Spleen (tissue), 13 donors: ENCODE measurements at places on chromosomes 12 and 14. TPM values are rescaled to one million over a fixed set of nuclear protein-coding genes. Genes with fewer than 3 reads are reported as not detected.
A peak's percentile ranks its signal among the peaks of the same experiment; 100 is the strongest.

- H3K4me3 ChIP-seq: no peak overlapping the region
- no peaks in the 10 kb centered on the region for H3K36me3 ChIP-seq
- H3K27me3 ChIP-seq: no peaks in the 10 kb centered on the region
- H3K27ac ChIP-seq: no peak overlapping the region
- no peak for DNase-seq
Measured at GRCh38 chr14:69741055-69741454, 25.9 kb upstream of the SRSF5 start.

- H3K4me3 ChIP-seq: no peak overlapping the region
- no peaks in the 10 kb centered on the region for H3K4me1 ChIP-seq
- no peak overlapping the region for H3K27ac ChIP-seq
- H3K27me3 ChIP-seq: no peaks in the 10 kb centered on the region
- no peak for DNase-seq
Measured at GRCh38 chr14:47763188-47763854, 87.9 kb upstream of the MDGA2 start.

GRCh38 chr14:52089218-52089617 is 20.4 kb upstream of the NID2 start:
- DNase-seq: no peak
- no peaks in the 10 kb centered on the region for H3K36me3 ChIP-seq
- H3K4me1 ChIP-seq: no peaks in the 10 kb centered on the region
- H3K27me3 ChIP-seq: no peaks in the 10 kb centered on the region
- H3K4me3 ChIP-seq: no peak overlapping the region
- no peak overlapping the region for H3K27ac ChIP-seq

- no peak overlapping the region for H3K27ac ChIP-seq
- peaks cover 7% of the 10 kb centered on the region for H3K36me3 ChIP-seq
- no peaks in the 10 kb centered on the region for H3K27me3 ChIP-seq
- no peak for DNase-seq
Measured at GRCh38 chr12:70264067-70264867, 21.0 kb downstream of the CNOT2 start.

- peak overlapping the region; percentile 76 for H3K27ac ChIP-seq
- no peaks in the 10 kb centered on the region for H3K36me3 ChIP-seq
- DNase-seq: no peak
- H3K4me1 ChIP-seq: peaks cover 8% of the 10 kb centered on the region
Measured at GRCh38 chr14:31950331-31950730, 126.8 kb upstream of the ARHGAP5 start.

GRCh38 chr12:68435816-68436215 is 103.7 kb upstream of the MDM1 start:
- no peaks in the 10 kb centered on the region for H3K27me3 ChIP-seq
- peaks cover 7% of the 10 kb centered on the region for H3K36me3 ChIP-seq
- no peak for DNase-seq
- no peak overlapping the region for H3K4me3 ChIP-seq
- H3K4me1 ChIP-seq: no peaks in the 10 kb centered on the region

DNA sequence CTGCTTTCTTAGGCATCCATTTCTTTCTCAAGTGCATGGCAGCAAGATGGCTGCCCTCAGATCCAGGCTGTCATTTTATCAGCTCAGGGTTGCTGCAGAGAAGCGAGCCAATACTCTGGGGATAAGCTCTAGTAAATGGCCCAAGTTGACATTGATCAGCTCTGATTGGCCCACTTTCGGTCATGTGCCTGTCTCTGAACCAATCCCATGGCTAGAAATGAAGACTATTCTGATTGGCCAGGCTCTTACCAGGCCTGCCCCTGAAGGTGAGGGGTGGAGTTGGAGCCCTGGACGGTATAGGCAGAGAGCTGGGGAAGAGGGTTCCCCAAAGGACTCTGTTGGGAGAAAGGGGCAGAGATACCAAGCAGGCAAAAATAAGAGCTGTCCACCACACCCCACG is 41.4 kb downstream of the MYO1H start:
- H3K27me3 ChIP-seq: no peaks in the 10 kb centered on the region
- no peaks in the 10 kb centered on the region for H3K36me3 ChIP-seq
- no peak for DNase-seq
- no peak overlapping the region for H3K27ac ChIP-seq

DNA sequence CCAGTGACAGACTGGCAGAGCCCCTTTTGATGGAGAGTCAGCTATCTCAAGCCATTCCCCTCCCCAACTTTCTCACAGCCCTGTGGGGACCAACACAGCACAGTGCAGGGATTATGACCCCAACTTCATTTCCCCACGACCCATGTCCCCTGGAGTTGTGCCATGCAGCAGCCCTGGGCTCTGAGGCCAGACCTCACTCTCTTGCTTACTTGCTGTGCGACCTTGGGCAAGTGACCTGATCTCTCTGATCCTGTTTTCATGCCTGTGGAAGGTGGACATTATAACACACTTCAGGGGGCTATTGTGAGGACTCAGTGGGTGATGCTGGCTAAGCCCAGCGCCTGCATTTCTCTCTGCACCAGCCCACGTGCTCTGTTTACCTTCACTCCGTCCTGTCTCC is 14.1 kb downstream of the OTUB2 start:
- peak; percentile 54 for DNase-seq
- H3K36me3 ChIP-seq: peaks cover 21% of the 10 kb centered on the region
- no peaks in the 10 kb centered on the region for H3K27me3 ChIP-seq
- no peak overlapping the region for H3K27ac ChIP-seq

DNA sequence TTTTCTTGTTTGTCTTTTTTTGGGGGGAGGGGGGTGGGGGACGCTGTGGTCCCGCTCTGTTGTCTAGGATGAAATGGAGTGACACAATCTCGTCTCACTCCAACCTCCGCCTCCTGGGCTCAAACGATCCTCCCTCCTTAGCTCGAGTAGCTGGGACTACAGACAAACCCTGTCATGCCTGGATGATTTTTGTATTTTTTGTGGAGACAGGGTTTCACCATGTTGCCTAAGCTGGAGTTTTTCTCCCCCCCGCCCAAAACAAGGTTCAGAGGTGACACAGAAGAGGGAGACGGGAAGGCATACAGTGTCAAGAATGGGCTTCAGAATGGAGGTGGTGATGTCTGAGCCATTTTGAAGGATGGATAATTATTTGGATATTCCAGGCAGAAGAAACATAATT is 116.9 kb upstream of the ATF1 start:
- no peaks in the 10 kb centered on the region for H3K36me3 ChIP-seq
- H3K27ac ChIP-seq: no peak overlapping the region
- H3K4me3 ChIP-seq: no peak overlapping the region
- DNase-seq: no peak
- H3K27me3 ChIP-seq: no peaks in the 10 kb centered on the region

DNA sequence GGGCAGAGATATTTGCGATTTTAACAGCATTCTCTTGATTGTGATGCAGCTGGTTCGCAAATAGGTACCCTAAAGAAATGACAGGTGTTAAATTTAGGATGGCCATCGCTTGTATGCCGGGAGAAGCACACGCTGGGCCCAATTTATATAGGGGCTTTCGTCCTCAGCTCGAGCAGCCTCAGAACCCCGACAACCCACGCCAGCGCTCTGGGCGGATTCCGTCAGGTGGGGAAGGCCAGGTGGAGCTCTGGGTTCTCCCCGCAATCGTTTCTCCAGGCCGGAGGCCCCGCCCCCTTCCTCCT is 271 bp upstream of the PSEN1 start:
- peaks cover 10% of the 10 kb centered on the region for H3K4me1 ChIP-seq
- DNase-seq: no peak
- H3K36me3 ChIP-seq: no peaks in the 10 kb centered on the region
- H3K27ac ChIP-seq: peak overlapping the region; percentile 100
- no peak overlapping the region for H3K4me3 ChIP-seq

DNA sequence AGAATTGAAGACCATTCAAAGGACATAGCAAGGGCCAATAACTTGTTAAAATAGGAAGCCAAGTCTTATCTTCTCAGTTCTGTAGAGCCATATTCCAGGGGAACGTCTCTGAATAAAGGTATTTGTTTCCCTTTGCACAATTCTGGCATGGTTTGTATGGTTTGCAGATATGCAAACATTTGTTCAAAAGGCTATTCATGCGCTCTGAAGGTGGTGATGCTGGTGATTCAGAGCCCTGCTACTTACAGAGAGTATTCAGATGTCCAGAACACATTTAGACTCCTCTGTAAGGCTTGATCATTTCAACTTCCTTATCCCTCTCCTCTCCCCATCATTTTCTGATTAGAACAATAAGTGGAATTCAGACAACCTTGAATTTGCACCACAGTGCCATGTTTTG is 35.9 kb downstream of the SLC4A8 start:
- DNase-seq: no peak
- H3K4me3 ChIP-seq: no peak overlapping the region
- no peak overlapping the region for H3K27ac ChIP-seq
- no peaks in the 10 kb centered on the region for H3K27me3 ChIP-seq
- no peaks in the 10 kb centered on the region for H3K4me1 ChIP-seq

- no peak overlapping the region for H3K27ac ChIP-seq
- no peak overlapping the region for H3K4me3 ChIP-seq
Measured at GRCh38 chr12:99521664-99522063, 125.9 kb upstream of the GARIN6 start.

Gene LHX5
- not detected for total RNA-seq

Gene DACT1
- 21.4 TPM for total RNA-seq

Gene DHRS7
- total RNA-seq: 56.2 TPM

Gene AKAP6
- 4.5 TPM for total RNA-seq

Gene MAGOHB
- total RNA-seq: 19.2 TPM

Gene IPO4
- 49.7 TPM for total RNA-seq
